ENCODE measurements at places on chromosomes 6 and 20. TPM values are rescaled to one million over a fixed set of nuclear protein-coding genes. Genes with fewer than 3 reads are reported as not detected.

GPX5 gene
- total RNA-seq: not detected

ARMH2 gene
- not detected for total RNA-seq

DNA sequence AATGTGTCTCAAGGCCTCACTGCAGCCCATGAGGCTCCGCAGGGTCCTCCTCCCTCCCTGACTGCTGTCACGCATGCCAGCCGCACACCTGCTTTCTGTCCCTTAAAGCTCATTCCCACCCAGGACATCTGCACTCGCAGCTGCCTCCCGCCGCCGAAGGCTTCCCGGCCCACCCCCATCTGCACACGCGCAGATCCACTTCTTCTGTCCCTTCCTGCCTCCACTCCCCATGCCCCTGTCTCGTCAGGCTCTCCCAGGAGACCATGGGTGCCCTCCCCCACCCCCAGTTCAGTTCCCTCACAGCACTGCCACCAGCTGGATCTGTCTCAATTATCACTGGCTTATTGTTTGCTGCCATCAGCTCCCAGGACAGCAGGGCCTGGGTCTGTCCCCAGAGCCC lies 63.0 kb downstream of the RIPOR3 start:
- H3K4me1 ChIP-seq: no peaks in the 10 kb centered on the region
- DNase-seq: no peak
- no peaks in the 10 kb centered on the region for H3K36me3 ChIP-seq
- no peak overlapping the region for H3K4me3 ChIP-seq
- no peaks in the 10 kb centered on the region for H3K27me3 ChIP-seq

DNA sequence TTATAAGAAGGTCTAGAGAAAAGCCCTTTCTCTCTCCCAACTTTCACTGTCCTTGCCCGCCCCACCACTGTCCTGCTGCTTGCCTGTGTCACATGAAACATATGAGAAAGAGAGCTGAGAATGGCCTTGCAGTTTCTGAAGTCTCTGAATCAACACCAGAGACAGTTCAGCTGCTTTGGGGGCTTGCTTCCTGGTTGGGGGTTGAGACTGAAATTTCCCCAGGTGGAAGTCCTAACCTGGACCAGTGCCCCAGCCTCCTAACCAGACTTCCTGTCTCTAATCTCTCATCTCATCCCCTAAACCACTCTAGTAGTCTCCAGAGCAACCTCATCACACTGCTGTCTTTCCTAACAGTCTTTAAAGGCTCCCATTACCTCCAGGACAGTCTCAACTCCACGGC lies 10.7 kb downstream of the TRAM2 start:
- no peaks in the 10 kb centered on the region for H3K36me3 ChIP-seq
- H3K4me3 ChIP-seq: no peak overlapping the region
- no peak for DNase-seq
- H3K4me1 ChIP-seq: peaks cover 16% of the 10 kb centered on the region
- no peaks in the 10 kb centered on the region for H3K27me3 ChIP-seq

GRCh38 chr20:57309544-57310115 lies 20.0 kb upstream of the SPO11 start:
- no peaks in the 10 kb centered on the region for H3K4me1 ChIP-seq
- no peak for DNase-seq
- H3K4me3 ChIP-seq: no peak overlapping the region
- H3K36me3 ChIP-seq: no peaks in the 10 kb centered on the region

Data from activated CD4-positive, alpha-beta T cell treated with anti-CD3 and anti-CD28 coated beads for 36 hours (primary cell).